ENCODE measurements at places on chromosomes 5 and 9.

DNA sequence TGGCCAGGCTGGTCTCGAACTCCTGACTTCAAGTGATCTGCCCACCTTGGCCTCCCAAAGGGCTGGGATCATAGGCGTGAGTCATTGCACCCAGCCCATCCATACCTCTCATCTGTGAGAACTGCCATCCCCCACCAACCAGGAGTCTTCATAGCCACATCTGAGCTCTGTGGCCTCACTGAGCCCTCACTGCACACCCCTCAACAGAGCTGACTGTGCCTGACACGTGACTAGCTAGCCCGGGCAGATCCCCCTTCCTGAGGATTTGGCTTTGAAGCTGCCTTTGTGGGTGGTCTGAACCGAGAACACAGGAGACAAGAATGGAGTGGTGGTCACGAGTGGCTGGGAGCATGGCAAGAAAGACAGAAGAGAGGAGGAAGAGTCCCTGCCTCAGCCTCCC lies 15.6 kb downstream of the AK8 start:
- no peak for DNase-seq

- no peak for DNase-seq
Measured at GRCh38 chr9:34493972-34494535, 28.7 kb downstream of the ENHO start.

GRCh38 chr9:24434183-24434582 lies 111.5 kb downstream of the IZUMO3 start:
- no peak for DNase-seq

DNA sequence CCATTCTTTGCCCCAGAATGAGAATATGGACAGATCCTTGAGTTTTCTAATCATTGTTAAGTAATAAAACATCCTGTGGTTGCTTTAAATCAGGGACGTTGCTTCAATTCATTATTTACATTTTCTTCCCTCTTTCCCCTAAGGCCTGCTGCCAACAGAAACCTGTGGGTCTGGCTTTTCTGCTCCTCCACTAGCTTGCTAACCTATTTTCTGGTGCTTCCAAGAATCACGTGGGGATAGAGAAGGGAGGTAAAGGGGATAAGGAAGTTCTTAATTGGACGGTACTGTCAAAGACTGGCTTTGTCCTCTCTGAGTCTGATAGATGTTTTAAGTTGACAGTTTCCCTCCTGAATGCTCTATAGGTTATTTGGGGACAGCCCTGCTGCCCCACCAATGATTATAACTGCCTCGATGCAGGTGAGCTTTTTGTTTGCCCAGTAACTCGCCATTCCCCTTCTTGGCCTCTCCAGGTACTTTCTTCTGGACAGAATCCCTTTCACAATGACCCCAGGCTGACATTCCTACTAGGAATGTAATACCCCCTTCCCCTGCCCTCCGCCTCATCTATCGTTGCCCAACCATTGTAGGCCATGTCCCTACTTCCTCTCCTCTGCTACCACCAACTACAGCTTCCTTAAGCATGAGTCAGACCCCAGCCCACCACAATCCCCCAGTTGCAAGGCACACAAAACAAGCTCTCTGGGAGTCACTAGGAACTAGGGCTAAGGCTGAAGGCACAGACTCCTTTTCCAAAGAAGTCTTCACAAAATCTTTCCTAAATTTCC lies 19.9 kb upstream of the CPEB4 start:
- DNase-seq, result no peak
